ENCODE measurements at places on chromosomes 11 and 22.

DNA sequence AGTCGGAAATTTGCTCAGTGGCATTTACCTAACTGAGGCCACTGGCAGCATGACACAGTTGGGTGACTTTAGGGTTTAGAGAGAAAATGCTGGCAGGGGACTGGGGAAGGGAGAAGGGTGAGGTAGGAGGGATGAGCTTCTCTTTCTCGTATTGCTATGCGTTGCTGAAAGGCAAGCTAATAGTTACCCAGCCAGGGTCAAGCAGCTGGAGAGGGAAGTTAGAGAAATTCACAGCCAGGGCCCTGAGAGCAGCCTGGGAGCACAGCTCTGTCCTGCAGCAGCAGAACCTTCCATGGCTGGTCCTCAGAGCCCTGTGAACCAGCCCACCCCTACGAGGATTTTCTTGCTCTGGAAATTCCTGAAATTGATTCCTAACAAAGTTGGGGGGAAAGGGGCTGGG, 679.6 kb downstream of the NTM start:
- no peak for DNase-seq

GRCh38 chr11:30393012-30393411, 70.1 kb downstream of the ARL14EP start:
- no peak for DNase-seq

DNA sequence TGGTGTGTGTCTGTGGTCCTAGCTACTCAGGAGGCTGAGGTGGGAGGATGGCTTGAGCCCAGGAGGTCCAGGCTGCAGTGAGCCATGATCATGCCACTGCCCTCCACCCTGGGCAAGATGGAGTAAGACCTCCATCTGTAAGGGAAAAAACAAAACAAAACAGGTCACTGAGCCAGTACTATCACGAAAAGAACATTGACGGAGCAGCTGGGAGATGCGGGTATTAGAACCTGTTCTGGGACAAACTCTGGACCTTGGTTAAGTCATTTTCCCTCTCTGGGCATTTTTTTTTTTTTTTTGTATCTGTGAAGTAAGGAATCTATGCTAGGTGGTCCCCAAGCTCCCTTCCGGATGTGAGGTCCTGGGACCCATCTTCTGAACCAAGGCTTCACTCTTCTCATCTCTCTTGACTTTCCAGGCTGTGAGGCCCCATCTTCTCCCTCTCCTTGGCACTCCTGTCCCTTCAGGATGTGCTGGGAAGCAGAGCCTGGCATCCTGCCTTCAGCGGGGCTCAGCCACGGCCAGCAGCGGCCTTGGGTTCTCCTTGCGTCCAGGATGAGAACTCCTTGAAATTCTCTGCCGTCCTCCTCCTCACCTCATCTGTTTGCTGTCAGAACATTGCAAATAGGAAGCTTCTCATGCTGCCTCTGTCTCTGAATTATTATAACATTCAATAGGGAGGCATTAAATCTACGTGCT, 130.8 kb downstream of the GRIK4 start:
- no peak for DNase-seq

GRCh38 chr11:66847461-66848232, 4.4 kb downstream of the RCE1 start:
- no peak for DNase-seq

DNA sequence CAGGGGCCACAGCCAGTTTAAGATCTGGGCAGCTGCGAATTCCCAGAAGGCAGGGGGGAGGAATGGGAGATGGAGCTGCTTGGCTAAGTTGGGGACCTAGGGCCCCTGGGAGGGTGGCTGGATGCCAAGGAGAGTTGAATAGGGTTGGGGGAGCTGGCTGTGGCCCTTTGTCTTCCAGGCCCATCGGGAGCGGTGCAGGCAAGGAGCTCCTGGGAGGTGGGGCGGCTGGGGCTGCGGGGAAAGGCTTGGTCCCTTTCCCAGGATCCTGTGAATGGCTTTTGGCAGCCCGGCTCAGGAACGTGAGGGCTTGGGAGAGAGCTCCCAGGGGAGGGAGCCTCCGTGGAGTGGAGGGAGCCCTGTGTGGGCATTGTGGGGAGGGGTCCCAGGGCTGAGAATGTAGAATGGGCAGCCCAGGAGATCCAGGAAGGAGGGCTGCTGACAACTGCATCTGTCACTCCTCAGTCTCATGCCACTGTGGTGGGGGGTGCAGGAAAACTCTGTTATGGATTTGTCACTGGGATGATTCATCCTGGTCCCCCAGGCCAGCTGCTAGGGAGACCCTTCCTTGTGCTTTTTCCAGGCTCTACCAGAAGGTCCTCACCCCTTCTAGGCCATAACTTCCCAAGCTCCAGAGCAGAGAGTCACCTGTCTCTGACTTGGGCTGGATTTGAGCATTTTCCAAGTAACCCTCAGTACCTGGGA, 6.0 kb downstream of the FREY1 start:
- DNase-seq = no peak

Measured in T-helper 2 cell (primary cell).